SW480 (cell line): ENCODE measurements at places on chromosomes 5 and 9.
A peak's percentile ranks its signal among the peaks of the same experiment; 100 is the strongest.

DNA sequence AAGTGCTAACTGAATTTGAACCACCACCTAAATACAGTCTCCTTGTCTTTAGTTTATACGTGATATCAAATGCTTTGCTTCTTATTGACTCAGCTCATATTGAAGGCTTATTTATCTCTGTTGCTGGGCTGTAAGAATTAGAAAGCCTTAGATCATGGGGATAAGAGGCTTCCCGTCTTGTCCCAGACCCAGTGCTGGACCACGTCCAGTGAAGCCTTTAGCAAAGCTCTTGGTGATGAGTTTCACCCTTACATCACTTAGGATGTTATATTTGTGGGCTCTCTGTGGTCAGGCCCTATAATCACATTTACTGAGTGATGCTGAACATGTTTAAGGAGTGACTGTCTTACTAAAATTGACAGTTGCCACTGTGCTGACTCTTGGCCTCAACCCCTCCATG lies 11.2 kb downstream of the FAM240B start:
- DNase-seq: no peak

- DNase-seq: no peak
Measured at GRCh38 chr9:121839726-121840500, 188.5 kb downstream of the DAB2IP start.

- peak; percentile 63 for DNase-seq
Measured at GRCh38 chr5:10563945-10564837, at the start of gene ANKRD33B. Gene ANKRD33B, plus strand, starts transcription at chr5:10564070. Its CDS starts 398 bp downstream, at chr5:10564468.

DNA sequence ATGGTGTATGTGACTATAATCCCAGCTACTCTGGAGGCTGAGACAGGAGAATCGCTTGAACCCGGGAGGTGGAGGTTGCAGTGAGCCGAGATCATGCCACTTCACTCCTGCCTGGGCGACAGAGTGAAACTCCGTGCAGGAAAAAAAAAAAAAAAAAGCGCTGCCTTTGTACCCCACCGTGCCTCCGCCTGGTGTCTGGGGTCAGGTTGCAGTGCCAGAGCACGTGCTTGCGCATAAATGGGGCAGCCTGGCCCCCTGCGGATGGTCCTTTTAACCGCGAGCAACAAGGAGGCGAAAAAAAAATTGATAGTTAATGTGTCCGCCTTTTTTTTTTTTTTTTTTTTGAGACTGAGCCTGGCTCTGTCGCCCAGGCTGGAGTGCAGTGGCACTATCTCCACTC lies 6.3 kb upstream of the CCNB1 start:
- no peak for DNase-seq

DNA sequence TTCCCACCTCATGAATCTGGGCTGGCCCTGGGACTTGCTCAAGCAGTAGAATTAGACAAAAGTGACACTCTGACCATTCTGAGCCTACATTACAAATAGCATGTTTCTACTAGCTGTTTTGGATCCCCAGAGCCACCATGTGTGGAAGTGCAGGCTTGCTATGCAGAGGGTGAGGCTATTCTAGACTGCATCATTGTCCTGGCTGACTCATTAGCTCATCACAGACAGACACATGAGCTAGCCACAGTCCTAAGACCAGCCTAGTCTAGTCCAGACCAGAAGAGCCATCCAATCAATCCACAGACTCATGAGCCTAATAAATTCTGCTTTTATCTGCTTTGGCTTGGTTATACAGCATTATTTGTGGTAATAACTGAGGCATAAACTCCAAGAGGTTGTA lies 351.9 kb downstream of the PRELID2 start:
- DNase-seq: no peak

DNA sequence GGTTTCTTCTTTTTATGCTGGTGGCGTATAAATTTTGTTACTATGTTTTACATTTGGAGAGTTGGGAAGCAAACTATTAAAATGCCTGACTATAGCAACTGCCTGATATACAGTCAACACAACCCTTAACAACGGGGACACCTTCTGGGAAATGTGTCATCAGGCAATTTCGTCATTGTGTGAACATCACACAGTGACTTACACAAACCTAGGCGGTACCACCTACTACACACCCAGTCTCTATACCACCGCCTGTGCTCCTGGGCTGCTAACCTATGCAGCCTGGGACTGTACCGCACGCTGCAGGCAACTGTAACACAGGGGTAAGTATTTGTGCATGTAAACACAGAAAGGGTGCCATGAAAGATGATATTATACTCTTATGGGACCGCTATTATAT lies 1.3 kb upstream of the CDHR2 start:
- peak; percentile 92 for DNase-seq

- no peak for DNase-seq
Measured at GRCh38 chr9:88998503-88998902, 7.2 kb downstream of the S1PR3 start.

DNA sequence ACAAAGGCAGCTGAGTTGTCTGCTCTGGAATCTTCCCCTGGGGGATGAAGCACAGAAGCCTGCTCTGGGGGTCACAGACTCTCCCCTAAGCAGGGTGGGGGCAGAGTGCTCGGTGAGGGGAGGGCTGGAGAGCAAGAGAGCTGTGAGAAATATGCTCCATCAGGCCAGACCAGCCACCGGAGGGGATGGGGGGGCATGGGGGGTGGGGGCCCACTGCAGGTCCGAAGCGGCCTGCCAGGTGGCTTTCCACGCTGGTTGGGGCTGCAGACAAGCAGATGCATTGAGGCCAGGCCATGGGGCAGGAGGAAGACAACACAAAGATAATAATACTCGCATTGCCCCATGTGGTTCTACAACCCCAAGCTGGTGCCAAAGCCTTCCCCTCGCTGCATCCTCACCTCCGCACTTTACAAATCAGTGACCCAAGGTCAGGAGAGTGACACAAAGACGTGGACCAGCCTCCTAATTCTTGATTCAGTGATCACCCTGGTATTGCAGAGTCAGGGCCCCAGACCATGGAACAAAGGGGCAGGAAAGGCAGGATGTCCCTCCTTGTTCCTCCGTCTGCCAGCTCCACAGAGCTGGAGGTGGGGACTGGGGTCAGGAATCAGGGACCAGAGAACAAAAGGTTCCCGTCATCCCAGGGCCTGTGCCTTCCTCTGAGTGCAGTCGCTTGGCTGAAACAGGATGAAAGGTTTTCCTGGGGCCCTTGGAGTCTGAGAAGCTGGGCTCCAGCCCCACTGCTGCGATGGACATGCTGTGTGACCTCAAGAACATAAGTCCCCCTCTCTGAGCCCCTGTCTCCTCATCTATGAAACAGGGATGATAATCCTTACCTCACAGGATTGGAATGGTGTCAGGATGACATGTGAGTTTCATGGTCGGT lies 37.2 kb upstream of the GABRP start:
- DNase-seq: no peak

GRCh38 chr5:19630876-19631275 lies 357.1 kb downstream of the CDH18 start:
- no peak for DNase-seq

GRCh38 chr5:98453296-98453695 lies 320.2 kb upstream of the RGMB start:
- DNase-seq: no peak

GRCh38 chr9:134321531-134321930 lies 4.7 kb upstream of the RXRA start:
- DNase-seq: no peak

GRCh38 chr5:82828211-82828610 lies 249.0 kb downstream of the TMEM167A start:
- no peak for DNase-seq

- no peak for DNase-seq
Measured at GRCh38 chr9:137452006-137452760, 7.0 kb downstream of the NSMF start.

DNA sequence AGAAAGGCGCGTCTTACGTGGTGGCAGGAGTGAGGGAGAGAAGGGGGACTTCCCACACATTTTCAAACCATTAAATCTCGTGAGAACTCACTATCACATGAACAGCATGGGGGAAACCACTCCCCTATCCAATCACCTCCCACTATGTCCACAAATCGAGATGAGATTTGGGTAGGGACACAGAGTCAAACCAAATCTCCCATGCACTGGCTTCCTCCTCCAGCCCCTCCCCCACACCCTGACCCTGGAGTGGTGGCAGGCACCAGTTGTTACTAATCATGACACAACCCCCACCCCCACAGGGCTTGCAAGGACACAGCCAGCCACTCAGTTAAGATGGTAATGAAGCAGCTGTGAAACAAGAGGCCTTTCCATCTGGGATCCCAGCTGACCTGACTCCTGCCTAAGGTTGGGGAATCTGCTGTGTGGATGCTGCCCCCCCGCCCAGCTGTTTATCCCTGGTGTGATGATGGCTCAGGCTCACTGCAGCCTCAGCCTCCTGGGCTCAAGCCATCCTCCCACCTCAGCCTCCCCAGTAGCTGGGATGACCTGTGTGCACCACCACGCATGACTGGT lies 57.1 kb upstream of the FUBP3 start:
- no peak for DNase-seq
